ENCODE measurements at places on chromosomes 5 and 9.

DNA sequence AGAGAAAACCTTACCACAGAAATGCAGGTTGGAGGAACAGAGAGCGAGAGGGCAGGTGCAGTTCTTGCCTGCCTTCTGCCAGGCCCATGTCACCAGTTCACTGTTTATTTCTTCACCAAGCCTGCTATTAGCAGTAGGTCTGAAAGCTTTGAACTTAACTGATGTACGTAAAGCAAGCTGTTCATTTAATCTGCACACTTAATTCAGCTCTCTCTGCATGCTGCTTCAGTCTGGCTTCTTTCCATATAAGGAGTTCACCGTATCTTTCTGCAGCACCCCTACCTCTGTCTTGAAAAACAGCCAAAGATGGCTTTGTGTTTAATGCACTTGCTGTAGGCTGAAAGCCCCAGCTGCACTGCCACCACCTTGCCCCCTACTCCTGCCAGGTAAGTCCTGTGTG, 205.1 kb downstream of the RAB3C start:
- no peak for DNase-seq

GRCh38 chr5:127290946-127291693, 524 bp downstream of the MEGF10 start:
- DNase-seq: no peak

- no peak for DNase-seq
Observed at GRCh38 chr5:157915638-157916037, 56.7 kb upstream of the CLINT1 start.

- no peak for DNase-seq
Observed at GRCh38 chr9:124685217-124685616, 85.9 kb downstream of the NR6A1 start.

GRCh38 chr9:16982780-16983310, 112.4 kb upstream of the BNC2 start:
- DNase-seq: no peak

GRCh38 chr9:114460513-114461199, 44.6 kb downstream of the WHRN start:
- DNase-seq: no peak

DNA sequence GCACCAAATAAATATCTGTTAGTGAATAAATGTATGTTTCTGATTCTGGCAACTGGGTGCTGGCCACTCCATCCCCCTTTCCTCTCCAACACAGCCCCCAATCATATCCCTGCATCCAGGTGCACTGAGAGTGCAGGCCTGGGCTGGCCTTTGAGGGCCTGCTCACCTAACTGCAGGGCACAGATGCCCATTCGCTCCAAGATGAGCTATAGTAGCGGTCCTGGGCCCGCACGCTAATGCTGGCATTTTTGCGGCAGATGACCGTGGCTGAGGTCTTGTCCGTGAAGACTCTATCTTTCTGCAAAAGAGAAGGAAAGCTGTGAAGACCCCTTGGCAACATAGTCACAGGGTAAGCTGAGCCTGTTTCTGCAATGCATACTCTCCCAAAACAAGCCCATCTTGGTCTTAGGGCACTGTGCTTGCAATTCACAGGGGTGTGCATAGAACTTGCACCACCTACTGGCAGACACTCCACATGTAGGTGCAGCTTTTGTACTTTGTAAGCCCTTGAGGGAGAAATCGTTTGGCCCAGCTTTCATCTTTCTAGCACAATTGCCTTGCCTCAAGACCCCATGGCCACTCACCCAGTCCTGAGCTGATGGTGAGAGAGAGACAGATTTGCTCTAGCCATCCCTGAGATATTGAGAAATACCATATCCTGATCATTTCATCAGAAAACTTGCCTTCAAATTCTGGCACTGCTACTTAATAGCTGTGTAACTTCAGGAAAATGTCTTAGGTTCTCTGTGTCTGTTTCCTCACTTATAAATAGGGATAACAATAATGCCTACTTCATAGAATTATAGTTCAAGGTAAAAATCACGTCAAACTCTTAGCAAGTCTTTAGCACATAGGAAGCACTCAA, 13.5 kb downstream of the IL12B start:
- DNase-seq: peak; percentile 36

- DNase-seq: no peak
Observed at GRCh38 chr9:35452481-35452880, 37.4 kb upstream of the RUSC2 start.

DNA sequence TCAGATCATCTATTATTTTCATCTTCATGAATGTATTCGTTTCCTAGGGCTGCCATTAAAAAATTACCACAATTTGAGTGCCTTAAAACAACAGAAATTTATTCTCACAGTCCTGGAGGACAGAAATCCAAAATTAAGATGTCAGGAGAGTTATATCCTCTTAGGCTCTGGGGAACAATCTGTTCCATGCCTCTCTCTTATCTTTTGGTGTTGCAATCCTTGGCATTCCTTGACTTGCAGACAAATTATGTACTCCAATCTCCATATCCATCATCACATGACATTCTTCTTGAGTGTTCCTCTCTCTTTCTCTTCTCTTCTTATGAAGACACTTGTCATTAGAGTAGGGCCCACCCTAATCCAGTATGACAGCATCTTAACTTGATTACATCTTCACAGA, 339.4 kb downstream of the EFNA5 start:
- no peak for DNase-seq
